Kidney epithelial cell (primary cell): ENCODE measurements at places on chromosomes 2 and 18. TPM values are rescaled to one million over a fixed set of nuclear protein-coding genes. Genes with fewer than 3 reads are reported as not detected.

The AKAIN1 gene
- total RNA-seq = not detected in 2 replicates

The TRIM43 gene
- total RNA-seq = not detected in 2 replicates

The COLEC11 gene
- not detected in 2 replicates for total RNA-seq

The TIMM21 gene
- total RNA-seq = 27.0 and 27.7 TPM in 2 replicates

The IL1F10 gene
- total RNA-seq = not detected in 2 replicates

The FSHR gene
- not detected in 2 replicates for total RNA-seq

The ALK gene
- total RNA-seq = not detected in 2 replicates

DNA sequence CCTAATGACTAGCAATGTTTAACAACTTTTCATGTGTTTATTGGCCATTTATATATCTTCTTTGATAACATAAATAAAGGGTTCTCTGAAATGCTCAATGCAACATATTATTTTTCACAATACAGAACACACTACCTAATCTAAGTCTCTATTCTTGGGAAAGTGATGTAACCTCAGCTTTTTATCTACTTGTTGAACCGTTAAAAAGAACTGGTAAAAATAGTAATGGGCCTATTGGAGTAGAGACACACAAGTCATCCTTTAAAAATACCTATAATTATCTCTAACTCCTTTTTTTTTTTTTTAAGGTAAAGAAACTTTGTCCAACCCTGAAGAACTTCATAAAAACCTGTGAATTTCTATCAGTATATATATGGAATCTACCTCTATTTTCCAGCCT lies 1067.7 kb upstream of the CELF4 start:
- no peak for DNase-seq

DNA sequence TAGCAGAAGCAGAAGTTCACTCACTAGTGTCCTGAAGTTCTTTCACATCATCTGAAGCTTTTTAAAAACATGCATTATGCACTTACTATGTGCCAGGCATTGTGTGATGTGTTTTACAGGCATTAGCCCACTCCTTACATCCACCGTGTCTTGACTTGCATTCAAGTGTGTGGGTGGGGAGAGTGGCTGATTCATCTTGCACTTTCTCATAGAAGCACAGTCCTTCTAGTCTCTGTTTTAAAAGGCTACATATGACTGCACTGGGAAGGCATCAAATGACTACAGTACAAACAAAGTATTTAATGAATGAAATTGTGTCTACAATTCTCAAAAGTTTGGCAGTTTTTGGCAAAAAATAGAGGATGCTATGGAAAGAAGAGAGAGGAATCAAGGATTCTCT lies 21.6 kb upstream of the DSC3 start:
- no peak for DNase-seq
